ENCODE measurements at places on chromosomes 4 and X.
A peak's percentile ranks its signal among the peaks of the same experiment; 100 is the strongest.

DNA sequence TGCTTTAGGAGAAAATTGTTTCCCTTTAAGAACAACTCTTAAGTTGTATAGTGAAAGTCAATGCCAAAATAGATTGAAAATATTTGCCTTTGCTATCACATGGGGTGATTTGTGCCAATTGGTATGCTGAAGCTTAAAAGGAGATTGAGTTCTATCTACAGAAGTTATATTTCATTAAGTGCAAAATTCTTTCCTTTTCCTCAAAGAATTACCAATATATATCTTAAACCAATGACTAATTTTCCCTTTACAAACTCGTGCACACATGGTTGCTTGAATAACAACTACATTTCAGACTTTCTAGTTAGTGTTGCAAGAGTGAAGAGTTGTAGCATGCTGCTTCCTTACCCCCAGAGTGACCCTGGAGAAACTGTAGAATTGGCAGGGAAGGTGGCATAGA lies 990.0 kb upstream of the PABPC4L start:
- DNase-seq: no peak

- no peak for DNase-seq
These were observed 707 bp upstream of the OTUD4 start for GRCh38 chr4:145181091-145181501.

GRCh38 chrX:40734971-40735324 lies 394 bp downstream of the MED14 start:
- DNase-seq: peak; percentile 18

- no peak for DNase-seq
These were observed 5.4 kb downstream of the KLHL5 start for GRCh38 chr4:39067451-39067850.

GRCh38 chrX:124239324-124239723 lies 93.1 kb upstream of the TEX13D start:
- no peak for DNase-seq

- DNase-seq: no peak
These were observed 50.5 kb downstream of the HELT start for GRCh38 chr4:185068837-185069236.

GRCh38 chrX:105765691-105766090 lies 56.6 kb upstream of the NRK start:
- DNase-seq: no peak

GRCh38 chr4:21596521-21596920 lies 352.1 kb downstream of the KCNIP4 start:
- DNase-seq: peak; percentile 84

DNA sequence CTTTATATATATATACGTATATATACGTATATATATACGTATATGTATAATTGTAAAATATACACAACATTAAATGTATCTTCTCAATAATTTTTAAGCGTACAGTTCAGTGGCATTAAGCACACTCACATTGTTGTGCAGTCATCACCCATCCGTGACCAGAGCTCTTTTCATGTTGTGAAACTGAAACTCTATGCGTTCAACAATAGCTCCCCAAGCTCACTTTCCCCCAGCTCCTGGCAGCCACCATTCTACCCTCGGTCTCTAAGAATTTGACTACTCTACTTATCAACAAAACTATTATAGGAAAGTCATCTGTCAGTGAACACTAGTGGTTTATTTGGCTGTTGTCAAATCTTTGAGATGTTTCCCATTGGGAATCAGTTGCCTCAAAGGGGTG lies 621.8 kb upstream of the GALNT7 start:
- DNase-seq: no peak

DNA sequence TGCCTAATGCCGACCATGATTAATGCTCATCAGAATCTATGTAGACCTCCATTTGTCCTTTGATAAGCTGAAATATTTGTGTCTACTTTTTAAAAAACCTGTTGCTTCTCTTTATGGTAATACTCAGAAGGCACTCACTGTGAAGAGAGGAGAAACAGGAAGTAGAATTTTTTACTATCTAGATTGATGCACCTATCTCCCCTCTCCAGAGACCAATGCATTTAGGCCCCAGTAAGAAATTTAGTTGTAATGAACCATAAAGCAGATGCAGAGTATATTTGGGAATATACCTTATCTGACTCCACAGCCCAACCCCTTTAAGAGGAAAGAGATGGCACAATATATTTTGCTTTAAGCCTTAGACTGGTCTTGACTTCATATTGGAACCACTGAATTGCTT lies 11.1 kb downstream of the TBL1X start:
- DNase-seq: no peak

DNA sequence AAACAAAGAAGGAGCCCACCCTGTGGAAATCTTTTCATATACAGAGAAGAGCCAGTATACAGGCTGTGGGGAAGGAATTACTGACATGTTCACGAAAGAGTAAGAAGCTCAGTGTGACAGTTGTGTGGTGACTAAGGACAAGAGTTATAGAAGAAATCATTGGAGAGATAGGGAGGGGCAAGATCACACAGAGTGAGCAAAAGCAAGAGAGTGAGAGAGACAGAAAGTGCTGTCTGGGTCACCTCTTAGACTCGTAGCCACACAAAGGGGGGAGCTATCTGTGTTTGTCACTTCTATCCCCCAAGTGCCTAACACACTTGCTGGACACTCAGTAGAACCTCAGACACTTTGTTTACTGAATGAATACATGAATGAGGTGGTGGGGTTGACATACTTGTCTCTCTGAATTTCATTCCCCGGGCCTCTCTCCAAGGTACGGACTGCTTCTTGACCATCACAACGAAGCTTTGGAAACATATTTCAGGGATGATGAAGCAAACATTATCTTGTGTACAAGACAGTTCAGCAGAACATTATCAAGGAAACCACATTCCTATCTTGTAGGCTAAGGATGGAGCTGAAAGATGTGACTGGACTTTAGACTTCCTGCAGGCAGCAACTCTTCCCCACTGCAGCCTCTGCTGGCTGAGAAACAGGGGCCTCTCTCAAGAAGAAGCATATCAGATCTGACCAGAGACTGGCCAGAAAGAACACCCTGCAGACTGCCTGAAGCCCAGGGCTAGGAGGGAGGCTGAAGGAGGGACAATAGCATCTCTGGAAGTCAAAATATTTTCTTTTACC lies 168.2 kb downstream of the AMELX start:
- no peak for DNase-seq

- DNase-seq: no peak
These were observed 23.4 kb downstream of the CCNI start for GRCh38 chr4:77052352-77052751.

DNA sequence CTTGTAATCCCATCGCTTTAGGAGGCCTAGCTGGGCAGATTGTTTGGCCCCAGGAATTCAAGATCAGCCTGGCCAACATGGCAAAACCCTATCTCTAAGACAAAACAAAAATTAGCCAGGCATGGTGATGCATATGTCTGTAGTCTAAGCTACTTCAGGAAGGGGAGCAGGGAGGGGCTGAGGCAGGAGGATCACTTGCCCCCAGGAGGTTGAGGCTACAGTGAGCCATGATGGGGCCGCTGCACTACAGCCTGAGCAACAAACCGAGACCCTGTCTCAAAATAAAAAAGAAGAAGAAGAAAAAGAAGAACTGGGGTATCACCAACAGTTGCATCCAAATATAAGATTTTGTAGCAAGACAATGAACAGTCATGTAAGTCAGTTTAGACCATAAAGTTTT lies 47.3 kb upstream of the NFKB1 start:
- no peak for DNase-seq
